Neural crest cell (in vitro differentiated cells): ENCODE measurements at places on chromosomes 5 and 9. TPM values are rescaled to one million over a fixed set of nuclear protein-coding genes. Genes with fewer than 3 reads are reported as not detected.

DNA sequence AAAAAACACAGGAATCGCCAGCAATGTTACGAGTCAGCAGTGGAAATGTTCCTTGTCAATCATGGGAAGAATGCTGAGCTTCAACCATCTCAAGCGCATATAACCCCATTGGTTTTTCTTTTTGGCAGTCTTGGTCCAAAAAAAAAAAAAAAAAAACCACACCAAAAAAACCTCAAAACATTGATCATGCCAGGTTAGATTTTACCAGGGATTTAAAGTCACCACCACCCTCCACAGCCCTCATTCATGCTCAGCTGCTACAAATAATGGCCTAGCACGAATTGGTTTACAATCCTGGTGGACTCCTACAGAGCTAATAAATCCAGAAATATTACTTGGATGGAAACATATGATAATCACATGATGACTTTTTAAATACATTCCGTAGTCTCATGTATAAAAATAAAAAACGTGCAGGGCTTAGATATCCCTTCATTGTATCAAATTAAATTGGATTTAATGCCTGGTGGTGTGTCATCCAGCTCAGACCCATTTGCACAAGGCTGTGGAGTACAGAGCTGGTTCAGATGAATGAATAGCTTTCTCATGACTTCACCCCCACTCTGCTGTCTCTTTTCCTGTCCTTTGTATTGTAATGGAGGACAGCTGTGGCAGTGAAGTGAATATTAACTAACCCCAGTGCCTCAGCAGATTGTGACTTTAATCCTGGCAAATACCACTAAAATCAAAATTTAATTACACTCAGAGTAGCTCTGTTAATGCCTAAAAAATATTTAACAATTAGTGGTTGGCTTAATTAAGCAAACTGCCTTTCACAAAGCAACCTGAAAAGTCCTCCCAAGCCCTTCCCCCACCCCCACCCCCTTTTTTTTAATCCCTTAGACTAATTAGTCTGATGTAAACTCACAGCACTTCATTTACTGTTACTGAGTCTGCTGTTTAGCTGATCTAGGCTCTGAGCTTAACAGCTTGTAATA is 626.5 kb upstream of the ZNF608 start:
- no peak for DNase-seq

GRCh38 chr9:137602661-137603060 is 2.8 kb upstream of the ARRDC1 start:
- no peak for DNase-seq

DAB2 gene
- total RNA-seq = 9.5 and 10.1 TPM in 2 replicates

DNA sequence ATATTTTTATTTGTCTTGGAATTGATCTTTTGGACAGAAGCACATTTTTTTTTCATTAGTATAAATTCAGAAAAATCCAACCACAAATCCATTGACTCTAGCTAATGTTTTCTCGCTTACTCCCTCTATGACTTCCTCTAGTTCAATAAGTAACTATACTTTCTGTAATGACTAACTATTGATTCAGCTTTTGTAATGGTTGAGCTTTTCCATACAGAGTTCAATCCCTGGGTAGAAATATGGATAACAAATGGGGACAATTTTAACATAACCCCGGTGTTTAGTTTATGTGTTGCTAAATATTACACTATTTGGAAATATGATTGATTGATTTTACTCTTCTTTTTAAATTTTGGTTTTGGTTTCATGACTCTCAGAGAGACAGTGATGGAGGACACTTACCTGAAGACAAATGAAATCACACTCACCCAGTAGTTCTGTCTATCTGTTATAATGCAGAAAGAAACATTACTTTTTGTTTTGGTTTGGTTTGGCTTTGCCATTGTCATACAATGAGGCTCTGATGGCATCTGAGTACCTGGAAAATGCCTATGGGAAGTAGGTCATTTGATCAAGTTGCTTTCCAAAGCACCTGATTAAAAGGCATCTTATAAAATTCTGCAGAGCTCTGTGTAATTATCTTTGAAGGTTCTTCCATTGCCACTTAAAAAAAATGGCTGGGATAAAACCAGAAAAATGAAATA is 309.7 kb upstream of the MPDZ start:
- no peak for DNase-seq

DNA sequence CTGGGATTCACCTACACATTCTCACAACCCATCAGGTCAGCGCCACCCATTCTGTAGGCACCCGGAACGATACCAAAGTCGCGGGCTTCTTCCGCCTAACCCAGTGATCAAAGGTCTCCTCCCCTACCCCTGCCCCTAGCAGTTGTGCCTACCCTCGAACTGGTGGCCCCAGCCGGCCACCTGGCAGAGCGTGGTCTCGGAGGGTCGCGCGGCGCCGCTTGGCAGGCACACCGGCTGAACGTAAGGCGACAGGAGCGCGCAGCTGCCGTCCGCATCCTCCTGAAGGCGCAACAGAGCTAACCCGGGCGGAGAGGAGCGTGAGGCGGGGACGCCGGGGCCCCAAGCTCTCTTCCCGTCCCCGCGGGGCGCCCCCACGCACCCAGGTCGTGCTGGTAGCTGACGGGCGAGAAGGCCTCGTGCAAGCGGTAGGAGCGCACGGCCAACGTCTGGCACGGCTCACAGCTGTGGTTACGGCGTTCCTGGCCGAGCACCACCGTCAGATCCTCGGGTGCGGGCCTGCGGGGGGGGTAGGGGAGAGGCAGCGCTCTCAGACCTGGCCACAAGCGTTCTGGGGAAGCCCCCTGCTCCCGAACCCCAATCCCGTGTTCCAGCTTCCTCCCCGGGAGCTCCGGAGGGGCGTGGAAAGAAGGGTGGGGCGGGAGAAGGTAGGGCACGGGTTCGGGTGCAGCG is 2.8 kb upstream of the PFN3 start:
- DNase-seq = peak; percentile 21

ADAMTSL2 gene
- 0.16 and 0.20 TPM in 2 replicates for total RNA-seq

- DNase-seq = no peak
Observed at GRCh38 chr5:158152136-158152535, 293.2 kb upstream of the CLINT1 start.

FOXD4 gene
- 0.36 and 0.77 TPM in 2 replicates for total RNA-seq

GRCh38 chr5:91373600-91373999 is 9.5 kb downstream of the ARRDC3 start:
- DNase-seq = no peak

CNTFR gene
- total RNA-seq = 112 and 115 TPM in 2 replicates

GHR gene
- total RNA-seq = 0.27 and 0.61 TPM in 2 replicates

- DNase-seq = no peak
Observed at GRCh38 chr5:112480501-112480900, 61.4 kb upstream of the EPB41L4A start.

PCDHAC1 gene
- 4.1 and 4.4 TPM in 2 replicates for total RNA-seq

TMEM215 gene
- 0.57 and 0.72 TPM in 2 replicates for total RNA-seq

GRCh38 chr9:96186591-96187011 is 115.4 kb downstream of the HSD17B3 start:
- peak; percentile 27 for DNase-seq

N4BP3 gene
- total RNA-seq = 1.3 and 1.4 TPM in 2 replicates

CD180 gene
- total RNA-seq = not detected in 2 replicates

DNA sequence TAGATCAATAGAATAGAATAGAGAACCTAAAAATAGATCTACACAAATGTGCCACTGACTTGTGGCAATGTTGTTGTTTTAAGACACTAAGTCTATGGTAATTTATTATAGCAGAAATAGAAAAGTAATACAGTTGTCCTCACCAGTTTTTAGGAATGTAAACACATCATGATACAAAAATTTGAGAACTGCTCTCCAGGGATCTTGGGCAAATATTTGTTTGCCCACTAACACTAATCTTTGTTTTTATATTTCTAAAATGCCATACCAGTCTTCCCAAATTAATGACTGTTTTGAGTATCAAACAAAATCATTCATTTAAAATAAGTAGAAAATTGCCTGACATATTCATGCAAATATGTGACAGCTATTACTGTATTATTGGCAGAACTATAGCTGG is 297.6 kb downstream of the BRINP1 start:
- DNase-seq = no peak

- DNase-seq = no peak
Observed at GRCh38 chr5:120803282-120803681, 339.2 kb downstream of the PRR16 start.

DNA sequence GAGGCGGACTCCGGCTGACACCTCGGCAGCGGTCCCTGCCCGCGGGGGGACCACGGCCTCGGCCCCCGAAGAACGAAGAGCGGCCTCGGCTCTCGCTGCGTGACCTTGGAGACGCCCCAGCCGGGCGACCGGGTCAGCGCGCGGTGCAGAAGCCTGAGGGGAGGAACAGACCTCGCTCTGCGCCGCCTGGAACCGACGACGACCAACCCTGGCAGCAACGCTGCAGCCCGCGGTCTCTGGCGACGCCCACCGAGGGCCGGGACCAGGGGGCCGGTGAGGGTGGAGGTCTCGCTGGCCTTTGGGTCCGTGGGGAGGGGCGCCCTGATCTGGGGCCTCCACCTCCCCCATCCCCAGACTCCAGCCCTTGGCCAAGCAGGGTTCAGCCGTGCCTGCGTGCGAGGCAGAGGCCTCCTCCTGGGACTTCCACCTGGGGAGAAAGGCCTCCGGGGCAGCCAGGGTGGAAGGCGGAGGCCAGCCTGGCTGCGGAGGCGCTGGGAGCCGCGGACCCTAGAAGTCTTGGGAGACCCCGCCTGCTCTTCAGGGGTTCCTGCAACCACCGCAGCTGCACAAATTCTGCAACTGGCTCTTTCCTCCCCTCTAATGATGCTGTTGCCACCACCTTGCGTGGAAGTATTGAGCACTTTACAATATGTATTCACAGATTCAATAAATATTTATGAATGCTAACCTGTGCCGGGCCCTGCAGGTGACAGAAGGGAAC is 44.3 kb upstream of the SLC12A7 start:
- DNase-seq = peak; percentile 25

DNA sequence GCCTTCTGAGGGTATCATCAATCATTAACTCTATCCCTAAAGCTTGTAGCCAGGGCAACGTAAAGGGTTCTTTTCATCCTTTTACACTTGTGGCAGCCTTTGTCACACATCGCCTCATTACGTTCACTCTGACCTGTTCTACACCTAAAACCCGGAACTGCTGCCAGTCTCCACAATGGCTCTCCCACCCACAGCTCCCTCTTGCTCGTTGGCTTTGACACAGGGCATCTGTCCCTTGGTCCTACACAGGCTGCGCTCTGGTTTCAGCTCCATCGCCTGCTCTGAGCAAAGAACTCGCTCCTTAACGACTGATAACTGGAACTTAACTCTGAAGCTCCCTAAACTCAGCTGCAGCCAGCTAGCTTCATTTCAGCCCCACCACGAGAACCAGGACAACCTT is 112.8 kb upstream of the CTNND2 start:
- no peak for DNase-seq
